ENCODE measurements at places on chromosomes 4 and X.

GRCh38 chrX:153644356-153645125 lies 2.5 kb upstream of the DUSP9 start:
- no peak for DNase-seq

- DNase-seq, result no peak
These were observed 44.5 kb downstream of the SEPTIN11 start for GRCh38 chr4:76993787-76994641.

- no peak for DNase-seq
These were observed 41.0 kb upstream of the PITX2 start for GRCh38 chr4:110663738-110664444.

DNA sequence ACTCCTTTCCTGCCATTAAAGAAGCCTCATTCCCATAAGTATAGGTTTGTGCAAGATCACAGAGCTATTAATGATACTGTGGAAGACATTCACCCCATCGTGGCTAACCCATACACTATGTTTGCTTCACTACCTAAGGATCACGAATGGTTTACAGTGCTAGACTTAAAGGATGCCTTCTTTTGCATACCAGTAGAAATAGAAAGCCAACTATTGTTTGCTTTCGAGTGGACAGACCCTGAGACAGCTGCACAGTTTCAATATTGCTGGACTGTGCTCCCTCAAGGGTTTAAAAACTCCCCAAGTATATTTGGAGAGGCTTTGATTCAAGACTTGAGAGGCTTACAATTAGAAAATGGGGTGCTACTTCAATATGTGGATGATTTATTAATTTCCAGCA lies 16.0 kb upstream of the PAPSS1 start:
- DNase-seq, result no peak

DNA sequence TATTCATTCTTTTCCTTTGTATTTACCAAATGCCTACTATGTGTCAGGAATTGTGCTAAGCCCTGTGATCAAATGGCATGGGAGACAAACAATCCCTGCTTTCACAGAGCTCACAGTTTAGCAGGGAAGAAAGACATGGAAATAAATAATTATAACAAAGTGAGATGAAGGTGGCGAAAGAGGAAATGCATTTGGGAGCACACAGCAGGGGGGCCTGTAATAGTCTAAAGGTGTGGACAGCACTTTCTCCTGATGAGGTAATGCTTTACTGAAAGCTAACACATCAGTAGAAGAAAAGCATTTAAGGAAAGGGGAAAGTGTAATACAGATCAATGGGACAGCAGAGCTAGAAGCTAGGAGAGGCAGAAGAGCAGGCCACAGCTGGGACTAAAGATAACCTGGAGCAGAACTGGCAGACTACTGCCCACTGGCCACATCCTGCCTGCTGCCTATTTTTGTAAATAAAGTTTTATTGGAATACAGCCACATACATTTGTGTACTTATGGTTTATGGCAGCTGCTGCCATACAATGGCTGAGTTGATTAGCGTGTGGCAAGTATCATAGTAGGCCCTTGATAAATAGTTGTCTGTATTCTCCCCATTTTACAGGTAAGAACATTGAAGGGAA lies 67.1 kb upstream of the TAPT1 start:
- no peak for DNase-seq

GRCh38 chr4:66475596-66475995 lies 805.3 kb upstream of the EPHA5 start:
- no peak for DNase-seq

GRCh38 chr4:99749445-99750391 lies 66.9 kb upstream of the DAPP1 start:
- no peak for DNase-seq

DNA sequence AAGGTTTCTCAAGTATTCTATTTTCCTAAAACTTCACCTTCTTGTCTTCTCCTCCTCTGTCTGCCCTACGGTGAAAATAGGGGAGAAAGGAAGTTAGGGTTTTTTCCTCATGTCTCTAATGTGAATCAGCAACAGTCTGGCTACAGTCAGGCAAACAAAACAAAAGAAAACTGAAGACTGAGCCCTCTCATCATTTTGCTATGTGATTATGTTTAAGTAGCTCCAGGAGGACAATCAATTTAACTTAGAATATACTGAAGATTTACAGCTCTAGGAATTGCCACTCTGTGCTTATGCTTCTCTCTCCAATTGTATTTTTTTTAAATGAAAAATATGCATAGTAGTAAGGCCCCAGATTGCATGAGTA lies 316.2 kb downstream of the GPAT3 start:
- DNase-seq, result no peak

- no peak for DNase-seq
These were observed 39.2 kb downstream of the ARHGAP24 start for GRCh38 chr4:85514117-85514516.

DNA sequence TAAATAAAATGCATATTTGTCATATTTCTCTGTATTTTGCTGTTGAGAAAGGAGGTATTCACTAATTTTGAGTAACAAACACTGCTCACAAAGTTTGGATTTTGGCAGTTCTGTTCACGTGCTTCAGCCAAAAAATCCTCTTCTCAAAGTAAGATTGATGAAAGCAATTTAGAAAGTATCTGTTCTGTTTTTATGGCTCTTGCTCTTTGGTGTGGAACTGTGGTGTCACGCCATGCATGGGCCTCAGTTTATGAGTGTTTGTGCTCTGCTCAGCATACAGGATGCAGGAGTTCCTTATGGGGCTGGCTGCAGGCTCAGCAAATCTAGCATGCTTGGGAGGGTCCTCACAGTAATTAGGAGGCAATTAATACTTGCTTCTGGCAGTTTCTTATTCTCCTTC lies 3.3 kb downstream of the HTT start:
- DNase-seq, result no peak

GRCh38 chr4:65667506-65668041 lies 2.7 kb downstream of the EPHA5 start:
- no peak for DNase-seq

DNA sequence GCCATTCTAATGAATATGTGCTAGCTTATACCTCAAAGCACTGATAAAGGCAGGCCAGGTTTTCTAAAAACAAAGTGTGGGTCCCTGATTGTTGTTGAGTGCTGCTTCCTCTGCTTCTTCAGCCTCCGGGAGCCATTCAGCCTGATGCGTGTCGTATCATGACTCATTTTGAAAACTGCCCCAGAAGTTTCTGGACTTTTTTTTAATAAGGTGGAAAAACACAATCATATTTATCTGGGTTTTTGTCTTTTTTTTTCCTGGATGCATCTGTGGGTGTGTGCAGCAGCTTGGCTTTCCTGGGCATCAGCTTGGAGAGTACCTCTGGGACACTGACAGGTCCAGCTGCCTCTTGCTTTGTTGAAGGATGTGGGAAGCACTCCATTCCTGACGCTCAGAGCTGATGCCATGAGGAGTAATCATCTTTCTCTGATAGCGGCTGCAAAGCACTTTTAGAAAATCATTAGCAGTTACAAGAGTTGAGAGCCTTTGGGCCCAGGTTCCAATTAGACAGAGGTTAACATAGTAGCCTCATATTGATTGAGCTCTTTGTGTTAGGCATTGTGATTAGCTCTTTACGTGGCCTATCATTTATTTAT lies 66.9 kb downstream of the PARM1 start:
- DNase-seq, result no peak

GRCh38 chr4:11805842-11806241 lies 377.1 kb upstream of the HS3ST1 start:
- no peak for DNase-seq

- DNase-seq, result no peak
These were observed 442.7 kb downstream of the RAPGEF2 start for GRCh38 chr4:159545556-159545955.
